Body of pancreas (tissue), 4 donors: ENCODE measurements at places on chromosomes 16 and 17. TPM values are rescaled to one million over a fixed set of nuclear protein-coding genes. Genes with fewer than 3 reads are reported as not detected.

Gene ICAM2
- total RNA-seq = 16.2 TPM

Gene RBL2
- total RNA-seq = 82.7 TPM

DNA sequence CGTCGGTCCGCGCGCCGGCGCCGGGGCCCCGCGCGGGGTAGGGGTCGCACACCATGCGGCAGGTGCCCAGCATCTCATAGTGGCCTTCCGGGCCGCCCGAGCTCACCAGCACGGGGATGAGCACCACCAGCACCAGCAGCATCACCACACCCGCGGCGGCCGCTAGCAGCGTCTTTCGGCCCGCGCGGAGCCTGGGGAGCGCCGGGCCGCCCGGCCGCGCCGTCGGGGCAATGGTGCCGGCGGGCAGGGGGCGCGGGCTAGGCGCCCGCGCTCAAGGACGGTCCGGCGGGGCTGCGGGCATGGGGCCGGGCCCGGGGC lies 237 bp downstream of the C1QL1 start:
- no peak overlapping the region for H3K27ac ChIP-seq
- H3K36me3 ChIP-seq = no peaks in the 10 kb centered on the region
- no peak overlapping the region for H3K4me3 ChIP-seq
- H3K27me3 ChIP-seq = no peaks in the 10 kb centered on the region
- peaks cover 26% of the 10 kb centered on the region for H3K4me1 ChIP-seq
- no peak for DNase-seq

GRCh38 chr16:11742093-11742535 lies 543 bp downstream of the TXNDC11 start:
- peak; percentile 63 for DNase-seq
- H3K27me3 ChIP-seq = no peaks in the 10 kb centered on the region
- no peaks in the 10 kb centered on the region for H3K36me3 ChIP-seq
- H3K4me3 ChIP-seq = peak overlapping the region; percentile 81

GRCh38 chr16:80947708-80948625 lies 58.7 kb downstream of the CMC2 start:
- no peak for DNase-seq
- H3K4me1 ChIP-seq = no peaks in the 10 kb centered on the region
- no peaks in the 10 kb centered on the region for H3K27me3 ChIP-seq
- H3K27ac ChIP-seq = no peak overlapping the region

DNA sequence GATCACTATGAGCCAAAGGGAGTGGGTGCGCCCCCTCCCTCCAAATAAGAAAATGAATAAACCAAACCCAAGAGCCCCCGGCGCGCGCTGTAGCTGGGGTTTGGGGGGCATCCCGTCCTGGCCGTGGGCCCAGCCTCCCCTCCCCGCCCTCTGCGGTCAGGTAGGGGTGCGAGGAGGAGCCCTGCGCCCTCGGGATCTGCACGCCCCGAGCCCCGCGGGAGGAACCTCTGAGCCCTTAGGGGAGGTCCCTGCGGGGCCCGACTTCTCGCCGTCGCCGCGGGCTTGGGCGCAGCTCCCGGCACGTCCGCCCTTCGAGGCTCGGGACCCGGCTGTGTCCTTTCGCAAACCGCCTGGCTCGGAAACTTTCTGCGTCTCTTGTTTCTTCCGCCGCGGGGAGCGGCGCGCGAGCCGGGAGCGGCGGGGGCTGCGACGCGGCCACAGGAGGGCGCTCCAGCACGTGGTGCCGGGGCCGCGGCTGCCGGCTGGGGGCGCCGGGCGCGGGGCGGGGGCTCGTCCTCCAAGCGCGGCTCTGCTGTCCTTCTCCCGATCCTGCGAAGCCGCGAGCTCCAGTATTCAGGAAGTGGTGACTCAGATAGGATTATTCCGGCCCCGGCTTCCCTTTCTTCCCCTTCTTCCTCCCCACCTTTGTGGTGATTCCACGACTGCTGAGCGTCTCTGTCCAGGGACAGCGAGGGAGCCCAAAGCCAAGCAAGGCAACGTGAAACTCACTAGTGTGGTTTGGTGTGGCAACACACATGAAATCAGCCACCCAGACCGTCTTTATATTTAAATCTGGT lies 1.6 kb downstream of the PITPNC1 start:
- H3K36me3 ChIP-seq = no peaks in the 10 kb centered on the region
- H3K4me3 ChIP-seq = peak overlapping the region; percentile 61
- H3K27me3 ChIP-seq = no peaks in the 10 kb centered on the region
- H3K27ac ChIP-seq = peak overlapping the region; percentile 97

GRCh38 chr16:17335826-17336529 lies 134.8 kb downstream of the XYLT1 start:
- no peak overlapping the region for H3K27ac ChIP-seq
- no peaks in the 10 kb centered on the region for H3K27me3 ChIP-seq
- H3K36me3 ChIP-seq = no peaks in the 10 kb centered on the region
- H3K4me1 ChIP-seq = no peaks in the 10 kb centered on the region

Gene HP
- total RNA-seq = 3.6 TPM
